ENCODE measurements at places on chromosomes 1 and 21.

- no peak for DNase-seq
Measured at GRCh38 chr21:46182548-46183336, 1.5 kb downstream of the SPATC1L start.

DNA sequence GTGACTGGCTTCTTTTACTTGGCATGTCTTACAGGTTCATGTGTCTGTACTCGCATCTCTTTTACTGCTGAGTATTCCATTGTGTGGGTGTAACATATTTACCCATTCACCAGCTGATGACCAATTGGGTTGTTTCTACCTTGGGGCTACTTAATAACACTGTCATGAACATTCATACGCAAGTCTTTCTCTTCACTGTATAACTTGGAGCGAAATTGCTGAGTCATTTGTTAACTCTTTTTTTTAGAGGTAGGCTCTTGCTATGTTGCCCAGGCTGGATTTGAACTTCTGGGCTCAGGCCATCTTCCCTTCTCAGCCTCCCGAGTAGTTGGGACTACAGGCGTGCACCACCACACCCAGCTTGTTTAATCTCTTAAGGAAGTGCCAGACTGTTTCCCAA lies 6.5 kb downstream of the PYCR2 start:
- no peak for DNase-seq

DNA sequence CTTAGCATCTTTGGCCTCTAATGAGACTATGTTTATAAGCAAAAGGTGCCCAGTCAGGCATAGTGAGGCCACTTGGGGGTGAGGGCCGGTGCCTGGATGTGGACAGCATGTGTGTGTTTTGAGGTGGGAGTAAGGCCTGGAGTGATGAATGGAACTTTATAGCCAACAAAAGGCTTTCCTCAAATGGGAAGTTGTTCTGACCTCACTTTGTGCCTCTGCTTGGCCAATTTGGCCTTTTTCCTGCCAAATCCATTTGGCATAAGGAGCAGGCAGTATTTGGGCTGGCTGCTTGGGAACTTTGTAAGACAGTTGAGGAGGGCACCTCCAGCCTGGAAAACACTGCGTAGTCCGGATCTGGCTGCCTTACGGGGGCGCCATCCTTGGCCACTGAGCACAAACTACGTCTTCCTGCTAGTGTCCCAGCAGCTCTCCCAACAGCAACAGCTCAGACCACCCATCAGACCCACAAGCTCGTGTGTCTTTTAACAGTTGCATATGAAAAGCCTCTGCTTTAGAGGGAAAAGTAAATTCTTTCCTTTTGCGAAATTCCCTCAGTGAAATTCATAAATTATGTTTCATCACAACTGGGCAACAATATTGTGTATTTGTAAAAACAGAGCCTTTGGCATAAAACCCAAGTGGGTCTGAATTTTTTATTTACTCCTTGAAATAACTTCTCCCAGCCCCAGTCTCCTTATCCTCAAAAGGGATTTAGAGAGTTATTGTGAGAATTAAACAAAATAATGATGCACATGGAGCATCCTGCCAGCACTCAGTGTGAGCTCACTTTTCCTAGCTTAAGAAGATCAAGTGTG lies 322.9 kb downstream of the DISC1 start:
- no peak for DNase-seq

DNA sequence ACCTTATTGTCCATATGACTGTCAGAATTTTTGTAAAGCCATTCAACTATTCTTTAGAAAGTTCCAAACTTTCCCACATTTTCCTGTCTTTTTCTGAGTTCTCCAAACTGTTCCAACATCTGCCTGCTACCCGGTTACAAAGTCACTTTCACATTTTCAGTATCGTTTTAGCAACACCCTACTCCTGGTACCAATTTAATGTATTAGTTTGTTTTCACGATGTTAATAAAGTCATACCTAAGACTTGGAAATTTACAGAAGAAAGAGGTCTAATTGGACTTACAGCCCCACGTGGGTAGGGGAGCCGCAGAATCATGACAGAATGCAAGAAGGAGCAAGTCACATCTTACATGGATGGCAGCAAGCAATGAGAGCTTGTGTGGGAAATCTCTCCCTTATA lies 867.8 kb downstream of the AMY1C start:
- DNase-seq, result no peak

GRCh38 chr1:160206036-160206389 lies 829 bp downstream of the PEA15 start:
- peak; percentile 64 for DNase-seq

DNA sequence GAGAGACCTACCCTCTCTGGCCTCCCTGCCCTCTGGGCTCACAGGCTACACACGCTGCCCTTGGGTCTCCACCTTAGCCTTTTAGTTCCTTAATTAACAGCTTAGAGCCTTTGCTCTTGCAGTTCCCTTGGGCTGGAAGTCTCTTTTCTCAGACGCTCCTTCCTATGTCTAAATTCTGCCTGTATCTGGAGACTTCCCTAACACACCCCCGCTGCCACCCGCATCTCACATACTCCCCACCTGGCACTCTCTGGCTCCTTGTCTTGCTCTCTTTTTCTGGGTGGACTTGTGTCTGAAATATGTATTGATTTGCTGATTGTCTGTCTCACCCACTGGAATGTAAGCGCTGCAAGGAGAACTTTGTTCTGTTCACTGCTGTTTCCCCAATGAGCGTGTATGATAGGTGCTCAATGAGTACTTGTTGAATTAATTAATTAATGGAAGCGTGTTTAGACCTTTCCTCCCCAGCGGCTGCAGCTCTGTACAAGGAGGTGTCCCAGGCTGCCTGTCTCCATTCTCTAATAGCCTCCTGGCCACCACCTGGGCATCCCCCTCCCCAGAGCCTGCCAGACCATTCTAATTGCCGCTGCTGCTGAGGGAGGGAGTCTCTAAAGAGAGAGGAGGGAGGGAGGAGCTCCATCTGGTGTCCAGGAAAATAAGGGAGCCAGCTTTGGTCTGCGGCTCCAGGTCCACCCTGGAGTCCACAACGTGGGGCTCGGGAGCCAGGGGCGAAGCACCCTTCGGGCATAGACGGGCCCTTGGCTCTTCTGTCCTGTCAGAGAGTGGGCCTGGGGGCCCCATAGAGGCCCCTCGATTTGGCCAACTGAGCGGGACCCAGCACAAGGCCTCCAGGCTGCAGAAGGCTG lies 95.4 kb downstream of the RNF220 start:
- DNase-seq, result no peak

DNA sequence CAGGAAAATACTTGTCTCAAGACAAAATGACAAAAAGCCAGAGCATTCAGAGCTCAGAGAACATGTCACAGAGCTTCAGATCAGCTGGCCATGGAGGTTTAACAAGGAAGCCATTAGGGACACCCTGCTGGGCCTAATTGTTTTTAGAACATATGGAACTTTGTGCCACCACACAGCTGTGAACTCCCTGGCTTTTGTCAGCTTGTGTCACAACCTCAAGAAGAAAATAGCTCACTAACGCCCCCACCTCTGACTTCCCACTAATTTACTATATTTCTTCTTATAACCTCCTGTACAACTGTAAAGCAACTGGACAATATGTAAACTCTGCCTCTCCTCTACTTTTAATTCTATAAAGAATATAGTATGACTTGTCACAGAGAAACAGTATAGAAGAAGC lies 21.0 kb upstream of the TDRD10 start:
- no peak for DNase-seq

DNA sequence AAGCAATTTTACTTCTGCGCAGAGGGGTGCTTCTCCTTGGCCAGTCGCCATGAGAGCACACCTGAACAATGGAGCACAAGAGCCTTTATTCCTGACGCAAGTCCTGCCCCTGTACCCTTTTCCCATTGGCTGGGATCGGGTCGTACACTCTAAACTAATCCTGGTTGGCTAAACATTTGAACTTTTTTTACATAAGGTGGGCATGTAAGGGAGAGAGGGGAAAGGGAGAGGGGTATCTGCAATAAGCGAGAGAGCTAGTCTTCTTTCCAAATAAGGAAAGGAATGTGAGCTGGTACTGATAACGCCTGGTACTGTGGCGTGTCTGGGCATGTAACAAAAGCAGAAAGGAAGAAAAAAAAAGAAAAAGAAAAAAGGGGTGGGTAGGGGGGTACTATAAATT lies 21.8 kb downstream of the MFSD2A start:
- DNase-seq, result no peak

- DNase-seq, result no peak
Measured at GRCh38 chr1:24253571-24253970, 65.6 kb upstream of the GRHL3 start.

DNA sequence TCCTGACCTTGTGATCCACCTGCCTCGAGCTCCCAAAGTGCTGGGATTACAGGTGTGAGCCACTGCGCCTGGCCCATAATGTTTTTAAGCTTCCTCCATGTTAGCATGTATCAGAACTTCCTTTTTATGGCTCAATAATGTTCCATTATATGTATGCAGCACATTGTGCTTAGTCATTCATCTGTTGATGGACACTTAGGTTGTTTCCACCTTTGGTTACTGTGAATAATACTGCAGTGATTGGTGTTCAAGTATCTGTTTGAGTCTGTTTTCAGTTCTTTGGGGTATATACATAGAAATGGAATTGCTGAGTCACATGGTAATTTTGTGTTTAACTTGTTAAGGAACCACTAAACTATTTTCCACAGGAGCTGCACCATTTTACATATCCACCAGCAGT lies 17.7 kb downstream of the CMPK1 start:
- DNase-seq, result no peak

- DNase-seq, result no peak
Measured at GRCh38 chr1:76266762-76267161, 192.2 kb downstream of the ST6GALNAC3 start.

GRCh38 chr21:44618504-44618903 lies 6.6 kb downstream of the KRTAP10-8 start:
- DNase-seq, result peak; percentile 5

DNA sequence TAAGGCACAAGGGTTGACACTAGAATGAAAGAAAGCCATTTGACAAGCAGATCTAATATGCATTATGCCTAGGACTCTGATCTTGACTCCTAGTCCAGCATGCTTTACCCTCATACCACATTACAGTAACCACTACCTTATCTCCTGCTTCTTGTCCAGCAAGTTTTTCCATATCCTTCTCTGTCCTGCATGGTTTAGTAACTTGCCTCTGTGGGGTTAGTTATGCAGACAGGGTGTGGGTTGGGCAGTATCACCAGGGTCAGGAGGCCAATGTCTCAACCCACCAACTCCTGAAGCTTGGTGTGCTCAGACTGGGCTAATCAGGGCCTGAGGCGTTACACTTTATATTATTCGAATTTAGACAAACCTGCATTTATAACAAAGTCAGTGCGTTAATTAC lies 18.8 kb downstream of the DHDDS start:
- no peak for DNase-seq

DNA sequence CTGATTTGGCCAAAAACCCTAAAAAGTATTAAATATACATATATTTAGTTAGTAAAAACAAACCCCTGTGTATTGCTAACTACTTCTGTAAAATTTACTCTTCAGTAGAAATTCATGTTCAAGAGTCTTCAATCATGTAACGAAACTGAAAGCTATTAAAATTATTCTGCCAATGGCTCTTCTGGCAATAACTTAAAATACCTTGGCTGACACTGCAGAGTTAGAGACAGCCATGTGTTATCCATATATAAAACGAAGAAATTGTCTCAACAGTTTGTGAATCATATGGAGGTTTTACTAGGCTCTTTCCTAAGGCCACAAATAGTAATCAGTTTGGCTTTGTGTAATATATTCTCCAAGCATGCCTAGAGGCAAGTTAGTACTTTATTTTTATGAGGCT lies 357.2 kb downstream of the COL11A1 start:
- DNase-seq, result no peak

All from SW480 (cell line).